ENCODE measurements at places on chromosomes 7 and 10.

GRCh38 chr7:81370822-81371221 is 399.0 kb downstream of the HGF start:
- DNase-seq, result no peak

- no peak for DNase-seq
Observed at GRCh38 chr7:107827501-107827900, 24.5 kb upstream of the SLC26A3 start.

DNA sequence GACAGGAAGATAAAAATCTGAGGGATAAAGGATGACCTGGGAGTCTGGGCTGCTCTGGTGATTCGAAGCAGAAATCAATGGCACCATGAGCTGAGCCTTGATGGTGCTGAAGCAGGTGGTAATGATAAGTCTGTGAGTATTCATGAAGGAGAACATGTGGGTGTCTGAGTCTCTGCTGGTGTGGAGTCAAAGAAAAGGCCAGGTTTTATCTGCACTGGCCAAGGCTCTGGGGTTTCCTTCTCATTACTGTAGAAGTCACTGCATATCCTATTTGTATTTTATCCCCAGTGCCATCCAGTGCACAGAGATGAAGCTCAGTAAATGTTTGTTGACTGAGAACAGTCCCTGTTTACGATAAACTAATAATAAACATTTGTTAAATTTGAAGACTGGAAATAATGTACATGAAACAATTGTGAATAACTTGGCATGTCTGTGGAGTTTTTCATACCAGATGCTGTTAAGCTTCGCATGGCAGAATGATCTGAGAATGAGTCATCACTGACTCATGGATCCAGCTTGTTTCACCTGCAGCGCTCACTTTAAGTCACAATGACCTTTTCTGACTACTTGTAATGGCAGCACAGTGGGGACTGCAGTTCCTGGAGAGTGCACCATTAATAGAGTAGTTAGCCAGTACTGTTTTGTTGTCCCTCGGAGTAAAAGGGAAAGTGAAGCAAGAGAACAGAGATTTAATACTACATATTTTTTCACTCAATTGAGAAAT is 538.5 kb downstream of the HTR7 start:
- DNase-seq, result no peak

- DNase-seq, result no peak
Observed at GRCh38 chr10:72954596-72955554, at the start of gene PLA2G12B. PLA2G12B (minus strand) TSS chr10:72954806; CDS start chr10:72954685, 121 bp downstream.

- DNase-seq, result no peak
Observed at GRCh38 chr10:100828738-100829096, 83.3 kb downstream of the PAX2 start.

DNA sequence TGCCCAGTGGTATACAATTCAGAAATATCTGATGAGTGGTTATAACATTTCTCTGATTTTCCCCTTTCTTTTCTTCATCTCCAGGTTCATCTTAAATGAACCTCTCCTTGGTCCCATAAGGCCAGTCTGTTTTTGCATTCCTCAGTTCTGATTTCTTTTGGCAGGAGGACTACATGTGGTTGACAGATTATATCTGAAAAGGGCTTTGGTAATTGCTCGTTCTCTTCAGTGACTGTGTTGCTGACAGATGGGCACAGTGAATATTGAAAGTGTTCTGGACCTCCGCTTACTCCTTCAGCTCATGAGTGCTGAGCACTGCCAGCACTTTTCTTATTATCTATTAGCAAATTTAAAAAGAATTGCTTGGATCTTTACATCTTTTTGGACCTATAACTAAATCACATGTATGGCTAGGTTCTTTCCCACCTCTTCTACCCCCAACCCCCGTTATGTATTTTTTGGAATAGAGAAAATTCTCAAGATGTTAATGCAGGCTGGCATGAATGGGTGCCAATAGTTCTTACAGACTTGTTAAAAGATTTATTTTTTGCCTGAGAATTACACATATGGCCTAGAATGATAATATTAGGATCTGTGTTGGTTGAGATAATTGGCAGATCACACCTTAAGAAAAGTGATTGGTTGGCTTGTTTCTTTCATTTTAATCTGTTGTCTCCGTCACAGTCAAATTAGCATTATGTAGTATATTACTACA is 323.0 kb downstream of the EXOC4 start:
- no peak for DNase-seq

GRCh38 chr10:79184145-79184625 is 115.4 kb downstream of the ZMIZ1 start:
- DNase-seq, result peak; percentile 40

- no peak for DNase-seq
Observed at GRCh38 chr10:14243221-14243620, 87.5 kb downstream of the FRMD4A start.

DNA sequence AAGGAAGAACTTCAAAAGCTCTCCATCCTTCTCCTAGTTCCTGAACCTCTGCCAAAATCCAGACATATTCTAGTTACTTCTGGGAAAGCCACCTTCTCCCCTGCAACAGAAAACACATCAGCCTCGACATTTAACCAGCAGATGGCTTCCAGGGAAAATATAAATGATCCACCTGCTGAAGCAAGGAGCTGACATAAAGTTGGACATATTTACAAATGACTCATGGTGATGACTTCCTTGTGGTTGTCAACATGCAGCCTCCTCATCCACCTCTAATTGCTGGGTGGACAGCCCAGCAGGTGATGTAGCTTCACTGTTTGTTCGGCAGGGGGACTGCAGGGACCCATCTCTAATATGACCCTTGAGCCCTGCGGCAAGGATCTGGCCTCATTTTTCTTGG is 266.0 kb downstream of the C7orf25 start:
- DNase-seq, result no peak

DNA sequence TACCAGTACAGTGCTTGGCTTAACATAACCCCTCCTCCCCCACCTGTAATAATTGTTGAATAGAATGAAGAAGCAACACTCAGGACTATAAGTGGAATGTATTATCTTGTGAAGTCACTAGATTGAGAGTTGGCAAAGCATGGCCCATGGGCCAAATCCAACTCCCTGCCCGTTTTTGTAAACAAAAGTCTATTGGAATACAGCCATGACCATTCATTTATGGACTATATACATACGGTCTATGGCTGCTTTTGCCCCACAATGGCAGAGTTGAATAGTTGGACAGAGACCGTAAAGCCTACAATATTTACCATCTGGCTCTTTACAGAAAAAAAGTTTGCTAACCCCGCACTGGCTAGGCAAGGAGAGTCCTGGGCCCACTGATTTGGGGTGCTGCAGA is 48.1 kb upstream of the CYCS start:
- DNase-seq, result no peak

DNA sequence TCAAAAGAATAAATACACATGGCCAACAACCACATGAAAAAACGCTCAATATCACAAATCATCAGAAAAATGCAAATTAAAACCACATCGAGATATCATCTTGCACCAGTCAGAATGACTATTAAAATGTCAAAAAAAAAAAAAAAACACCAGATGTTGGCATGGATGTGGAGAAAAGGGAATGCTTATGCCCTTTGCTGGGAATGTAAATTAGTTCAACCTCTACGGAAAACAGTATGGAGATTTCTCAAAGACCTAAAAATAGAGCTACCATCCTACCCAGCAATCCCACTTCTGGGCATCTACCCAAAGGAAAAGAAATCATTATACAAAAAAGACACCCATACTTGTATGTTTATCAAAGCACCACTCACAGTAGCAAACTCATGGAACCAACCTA is 45.0 kb upstream of the DIP2C start:
- DNase-seq, result no peak

DNA sequence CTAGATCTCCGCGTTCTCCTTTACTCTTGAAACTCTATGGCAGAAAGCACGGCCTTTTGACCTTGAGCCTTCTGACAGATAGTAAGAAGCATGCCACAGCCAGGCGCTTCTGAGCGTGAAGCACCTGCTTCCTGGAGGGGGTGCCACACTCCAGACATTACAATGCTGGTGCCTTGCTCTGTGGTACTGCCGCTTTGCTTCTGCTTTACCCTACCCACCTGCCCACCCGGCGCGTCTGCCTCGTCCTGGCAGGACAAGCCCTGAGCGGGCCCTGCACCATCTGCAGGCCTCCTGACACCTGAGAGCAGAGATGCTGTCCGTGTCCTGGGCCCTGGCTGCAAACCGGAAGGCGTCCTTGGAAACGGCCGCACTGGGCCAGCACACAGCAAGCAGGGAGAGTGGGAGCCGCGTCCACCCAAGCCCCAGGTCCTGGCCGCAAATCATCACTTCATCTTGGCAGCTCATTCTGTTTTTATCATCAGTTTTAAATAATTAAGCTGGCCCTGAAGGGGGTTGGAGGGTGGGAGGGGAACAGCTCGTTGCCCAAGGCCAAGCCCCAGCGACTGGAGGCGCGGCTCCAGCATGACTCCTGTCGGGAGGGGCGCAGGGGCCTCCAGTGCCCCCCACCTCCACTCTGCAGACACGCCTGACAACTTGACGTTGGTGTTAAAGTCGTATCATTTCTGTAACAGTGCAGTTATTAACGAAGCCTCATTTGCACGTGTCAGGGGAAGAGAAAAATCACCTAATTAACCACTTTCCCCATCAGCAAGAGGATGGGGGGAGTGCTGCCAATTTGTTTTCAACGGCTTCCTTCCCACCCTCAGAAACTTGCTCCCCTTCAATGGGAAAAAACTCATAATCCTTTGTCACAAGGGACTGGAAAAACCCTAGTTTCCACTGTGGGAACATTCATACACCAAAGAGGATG is 132.2 kb downstream of the MAD1L1 start:
- peak; percentile 35 for DNase-seq

- no peak for DNase-seq
Observed at GRCh38 chr10:114173603-114173920, 441 bp downstream of the CCDC186 start.

GRCh38 chr10:49350846-49351532 is 44.9 kb downstream of the DRGX start:
- no peak for DNase-seq

GRCh38 chr7:29005829-29006228 is 47.7 kb upstream of the TRIL start:
- DNase-seq, result no peak

GRCh38 chr10:95792211-95792780 is 36.3 kb downstream of the ENTPD1 start:
- no peak for DNase-seq

- DNase-seq, result no peak
Observed at GRCh38 chr10:13792006-13792405, 205.2 kb downstream of the PRPF18 start.

DNA sequence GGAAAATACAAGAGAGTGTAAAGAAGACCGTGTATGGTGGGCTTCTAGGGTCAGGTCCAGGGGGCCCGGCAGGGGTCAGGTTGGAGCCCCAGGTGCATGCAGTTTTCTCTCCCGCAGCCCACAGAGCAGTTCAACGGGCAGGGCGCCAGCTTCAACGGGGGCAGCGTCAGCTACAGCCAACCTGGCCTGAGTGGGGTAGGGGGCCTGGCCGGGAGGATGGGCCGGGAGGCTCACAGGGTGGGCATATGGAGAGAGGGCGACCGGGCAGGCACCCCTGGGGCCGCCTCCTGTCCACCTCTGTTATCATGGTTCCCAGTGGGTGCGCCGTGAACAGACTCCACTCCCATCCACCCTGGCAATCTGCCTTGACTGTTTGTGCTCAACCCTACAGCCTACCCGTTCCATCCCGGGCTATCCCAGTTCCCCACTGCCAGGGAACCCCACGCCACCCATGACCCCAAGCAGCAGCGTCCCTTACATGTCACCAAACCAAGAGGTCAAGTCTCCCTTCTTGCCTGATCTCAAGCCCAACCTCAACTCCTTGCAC is 11.5 kb downstream of the ZMIZ2 start:
- DNase-seq, result no peak

DNA sequence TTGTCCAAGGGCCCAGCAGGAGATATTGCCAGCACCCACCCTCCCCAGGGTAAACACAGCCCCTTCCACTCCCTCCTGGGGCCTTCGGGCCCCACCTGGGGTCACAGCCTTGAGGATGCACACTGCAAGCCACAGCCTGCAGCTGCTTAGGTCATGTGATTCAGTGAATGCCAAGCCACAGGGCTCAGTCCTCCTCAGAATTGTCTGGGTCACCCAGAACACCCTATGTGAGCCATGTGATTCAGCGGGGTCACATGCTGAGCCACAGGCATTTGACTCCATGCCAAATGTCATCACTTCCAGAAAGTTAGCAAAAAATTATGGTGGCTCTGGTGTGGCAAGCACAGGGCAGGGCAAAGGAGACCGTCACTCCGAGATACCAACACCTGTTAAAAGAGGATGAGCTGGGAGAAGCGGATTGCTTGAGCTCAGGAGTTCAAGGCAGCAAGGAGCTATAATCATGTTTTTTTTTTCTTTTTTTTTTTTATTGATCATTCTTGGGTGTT is 17.2 kb upstream of the PSAP start:
- no peak for DNase-seq

DNA sequence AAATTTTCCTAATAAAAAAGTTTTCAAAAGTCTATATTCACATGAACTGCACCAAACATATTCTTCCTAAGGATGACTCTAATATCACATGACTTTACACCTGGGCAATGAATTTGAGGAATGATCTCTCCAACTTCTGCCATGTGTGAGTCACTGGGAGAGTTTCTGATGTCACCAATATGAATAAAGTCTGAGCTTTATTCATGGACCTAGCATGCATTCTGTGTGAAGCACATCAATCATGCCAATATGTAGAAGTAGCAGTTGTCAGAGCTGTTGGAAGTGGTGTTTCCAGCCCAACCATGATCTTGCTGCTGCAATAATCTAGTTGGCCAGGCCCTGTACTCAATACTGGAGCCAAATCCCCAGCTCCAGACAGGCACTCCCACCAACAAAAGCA is 91.7 kb upstream of the IFRD1 start:
- DNase-seq, result no peak

DNA sequence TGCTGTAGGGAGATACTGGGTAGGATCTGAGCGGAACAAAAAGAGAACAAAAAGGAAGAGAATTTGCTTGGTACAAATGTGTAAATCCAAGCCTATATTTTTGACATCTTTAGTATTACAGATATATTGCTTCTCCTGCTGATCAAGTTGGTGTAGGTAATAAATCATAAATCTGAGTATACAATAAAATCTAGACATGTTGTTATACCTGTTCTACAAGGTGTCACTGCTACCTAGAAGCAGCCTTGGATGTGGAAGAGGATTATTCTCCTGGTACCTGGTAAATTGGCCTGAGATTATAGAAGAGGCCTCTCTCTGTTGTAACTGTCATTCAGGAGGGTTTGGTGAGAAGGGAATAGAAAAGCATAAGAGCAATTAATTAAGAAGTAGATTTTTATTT is 89.9 kb upstream of the LSM8 start:
- DNase-seq, result no peak

DNA sequence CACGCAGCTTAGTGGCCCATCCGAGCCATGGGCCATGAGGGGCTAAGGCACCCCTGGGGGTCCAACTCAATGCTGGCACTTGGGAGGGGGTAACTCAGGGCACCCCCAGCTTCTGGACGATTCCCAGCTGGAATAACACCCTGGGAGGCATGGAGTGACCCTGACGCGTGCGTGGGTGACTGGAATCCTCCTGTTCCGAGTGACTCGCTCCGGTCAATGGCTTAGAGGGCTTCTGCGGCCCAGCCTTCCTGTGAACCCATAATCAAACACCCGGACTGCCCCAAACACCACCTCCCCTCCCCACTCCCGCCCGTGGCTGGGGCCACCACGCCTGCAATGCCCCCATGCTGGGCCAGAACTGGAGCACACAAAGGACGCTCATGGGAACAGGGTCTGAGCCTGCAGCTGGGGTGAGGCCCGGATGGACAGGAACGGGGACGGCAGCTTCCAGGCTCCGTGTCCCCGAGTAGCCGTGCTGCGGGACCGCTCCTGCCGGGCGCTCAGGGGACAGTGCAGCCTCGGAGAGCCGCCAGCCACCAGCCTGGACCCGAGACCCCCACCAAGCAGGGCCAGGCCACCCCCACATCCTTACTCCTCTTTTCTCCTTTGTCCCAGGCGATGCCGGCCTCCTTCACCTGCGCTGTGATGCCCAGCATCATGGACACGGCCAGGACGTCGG is 8.5 kb downstream of the INTS1 start:
- DNase-seq, result no peak

GRCh38 chr7:120857588-120858573 is at the start of gene TSPAN12:
TSPAN12 (minus strand) TSS chr7:120858144; CDS start chr7:120856763, 1,381 bp downstream.
- DNase-seq, result peak; percentile 97

Measured in right kidney (tissue), 9 donors.